ENCODE measurements at places on chromosomes 13 and 19.
A peak's percentile ranks its signal among the peaks of the same experiment; 100 is the strongest.

- DNase-seq: peak; percentile 63
Observed at GRCh38 chr19:41753936-41754529, 1.3 kb upstream of the CEACAM6 start.

DNA sequence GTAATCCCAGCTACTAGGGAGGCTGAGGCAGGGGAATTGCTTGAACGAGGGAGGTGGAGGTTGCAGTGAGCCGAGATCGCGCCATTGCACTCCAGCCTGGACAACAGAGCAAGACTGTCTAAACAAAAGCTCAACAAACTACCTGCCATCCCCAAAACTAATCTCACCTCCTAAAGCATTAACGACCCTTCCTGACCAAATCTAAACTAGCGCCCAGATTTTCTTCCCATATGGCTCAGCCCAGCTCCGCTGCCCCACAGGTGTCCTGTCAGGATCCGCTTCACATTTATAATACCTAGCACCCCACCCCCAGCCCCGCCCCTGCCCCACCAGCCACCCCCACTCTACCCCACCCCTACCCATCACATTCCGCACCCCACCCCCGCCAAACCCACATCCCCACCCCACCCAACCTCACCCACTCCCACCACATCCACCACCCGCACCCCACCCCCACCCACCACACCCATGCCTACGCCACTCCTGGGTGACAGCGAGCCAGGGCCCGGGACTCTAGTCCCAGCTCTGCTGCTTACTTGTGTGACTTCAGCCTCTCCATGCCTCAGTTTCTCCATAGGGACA, 599 bp downstream of the C19orf12 start:
- DNase-seq: peak; percentile 39

- DNase-seq: peak; percentile 20
Observed at GRCh38 chr19:46818812-46819211, 30.4 kb upstream of the SLC1A5 start.

- no peak for DNase-seq
Observed at GRCh38 chr13:29749401-29750182, 100.8 kb downstream of the UBL3 start.

DNA sequence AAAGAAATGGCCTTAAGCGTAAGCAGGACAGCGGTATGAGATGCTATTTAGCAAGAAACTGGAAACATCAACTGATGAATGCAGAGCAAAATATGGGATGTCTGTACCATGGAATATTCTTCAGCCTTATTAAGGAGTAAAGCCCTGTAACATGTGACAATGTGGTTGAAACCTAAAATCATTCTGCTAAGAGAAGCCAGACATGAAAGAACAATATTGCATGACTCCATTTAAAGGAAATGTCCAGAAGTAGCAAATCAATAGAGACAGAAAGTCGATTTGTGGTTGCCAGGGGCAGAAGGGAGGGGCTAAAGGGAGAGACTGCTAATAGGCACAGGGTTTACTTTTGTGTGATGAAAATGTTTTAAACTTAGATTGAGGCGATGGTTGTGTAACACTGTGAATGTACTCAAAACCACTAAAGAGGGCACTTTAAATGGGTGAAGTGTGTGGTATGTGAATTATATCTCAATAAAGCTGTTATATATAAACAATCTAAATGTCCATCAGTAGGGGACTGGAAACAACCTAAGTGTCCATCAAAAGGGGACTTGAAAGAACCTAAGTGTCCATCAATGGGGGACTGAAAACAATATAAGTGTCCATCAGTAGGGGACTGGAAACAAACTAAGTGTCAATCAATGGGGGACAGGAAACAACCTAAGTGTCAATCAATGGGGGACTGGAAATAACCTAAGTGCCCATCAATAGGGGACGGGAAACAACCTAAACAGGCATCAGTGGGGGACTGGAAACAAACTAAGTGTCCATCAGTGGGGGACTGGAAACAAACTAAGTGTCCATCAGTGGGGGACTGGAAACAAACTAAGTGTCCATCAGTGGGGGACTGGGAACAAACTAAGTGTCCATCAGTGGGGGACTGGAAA, 45.4 kb downstream of the CCL25 start:
- DNase-seq: no peak

DNA sequence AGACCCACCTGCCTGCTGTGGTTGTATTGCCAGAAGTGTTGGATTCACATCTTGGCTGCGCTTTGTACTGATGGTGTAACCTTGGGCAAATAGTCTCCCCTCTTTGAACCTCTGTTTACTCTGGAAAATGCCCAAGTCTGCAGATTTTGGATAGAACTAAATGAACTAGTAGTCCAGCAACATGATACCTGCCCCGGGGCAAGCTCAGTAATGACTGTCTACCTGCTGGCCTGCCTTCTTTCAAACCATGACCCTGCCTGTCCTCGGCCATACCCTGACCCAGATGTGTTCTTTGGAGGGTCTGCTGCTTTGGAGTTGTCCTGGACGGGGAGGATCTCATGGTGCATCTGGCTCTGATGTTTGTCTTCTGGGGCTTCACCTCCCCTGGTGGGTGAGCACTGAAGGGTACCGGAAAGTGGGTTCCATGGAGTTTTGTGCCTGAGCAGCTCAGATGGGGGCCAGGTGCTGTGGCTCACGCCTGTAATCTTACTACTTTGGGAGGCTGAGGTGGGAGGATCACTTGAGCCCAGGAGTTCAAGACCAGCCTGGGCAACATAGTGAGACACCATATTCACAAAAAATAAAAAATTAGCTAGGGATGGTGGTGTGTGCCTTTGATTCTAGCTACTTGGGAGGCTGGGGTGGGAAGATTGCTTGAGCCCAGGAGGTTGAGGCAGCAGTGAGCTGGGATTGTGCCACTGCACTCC, 59.5 kb downstream of the TNFRSF19 start:
- DNase-seq: no peak

DNA sequence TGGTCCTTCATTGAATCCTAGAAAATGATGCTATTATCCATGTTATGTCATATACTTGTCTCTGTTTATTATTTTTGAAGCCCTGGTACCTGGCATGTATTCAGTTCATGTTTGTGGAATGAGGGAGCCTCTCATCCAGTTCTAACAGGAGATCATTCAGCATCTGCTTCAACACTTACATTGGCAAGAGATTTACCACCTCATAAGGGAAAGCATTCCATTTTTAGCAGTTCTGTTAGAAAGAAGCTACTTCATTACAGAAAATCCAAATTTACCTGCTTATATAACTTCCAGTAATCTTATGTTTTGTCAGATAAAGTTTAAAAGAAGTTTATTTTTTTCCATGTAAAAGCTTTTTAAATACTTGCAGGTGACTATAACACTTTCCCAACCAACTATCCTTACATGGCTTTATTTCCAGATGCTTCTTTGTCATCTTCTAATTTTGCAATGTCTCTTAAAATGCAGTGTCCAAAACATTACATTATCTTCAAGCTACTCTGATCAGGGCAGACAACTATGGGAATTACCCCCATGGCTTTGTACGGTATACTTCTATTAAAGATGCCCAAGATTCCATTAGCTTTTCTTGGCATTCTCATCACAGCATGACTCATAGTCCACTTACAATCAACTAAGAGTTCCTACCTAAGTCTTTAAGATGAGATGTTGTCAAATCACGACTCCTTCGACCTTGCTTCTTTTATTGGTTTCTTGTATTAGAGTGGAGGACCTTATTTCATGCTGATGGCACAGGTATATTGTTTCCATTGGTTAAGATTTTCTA, 262.1 kb downstream of the PCDH9 start:
- no peak for DNase-seq

DNA sequence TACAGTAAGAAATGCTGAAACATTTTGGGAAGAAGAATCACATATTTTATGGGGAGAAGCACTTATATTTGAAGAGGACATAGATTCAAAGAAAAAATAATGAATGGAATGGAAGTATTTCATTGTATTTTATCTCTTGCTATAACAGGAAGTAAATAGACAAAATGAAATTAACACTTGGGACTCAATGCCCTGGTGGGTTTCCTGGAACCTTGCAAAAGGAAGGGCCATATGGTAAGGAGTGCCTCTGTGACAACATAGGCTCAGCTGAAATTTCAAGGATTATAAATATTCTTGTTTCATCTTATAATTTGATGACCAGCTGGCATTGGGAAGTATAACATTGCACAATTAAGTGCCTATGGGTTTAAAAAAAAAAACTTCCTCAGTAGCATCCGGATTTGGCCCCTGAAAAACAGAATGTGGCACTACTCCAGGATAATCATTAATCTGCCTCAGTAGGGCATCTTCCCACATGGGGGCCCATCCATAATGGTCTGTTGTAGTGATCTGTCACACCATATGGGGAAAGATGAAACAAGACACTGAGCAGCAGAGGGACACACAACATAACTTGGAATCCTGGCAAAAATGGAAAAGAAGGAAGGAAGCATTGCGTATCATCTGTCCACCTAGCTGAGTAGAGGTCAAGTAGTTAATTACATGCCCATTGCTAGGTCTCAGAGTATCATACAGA, 321.6 kb downstream of the NDFIP2 start:
- no peak for DNase-seq

DNA sequence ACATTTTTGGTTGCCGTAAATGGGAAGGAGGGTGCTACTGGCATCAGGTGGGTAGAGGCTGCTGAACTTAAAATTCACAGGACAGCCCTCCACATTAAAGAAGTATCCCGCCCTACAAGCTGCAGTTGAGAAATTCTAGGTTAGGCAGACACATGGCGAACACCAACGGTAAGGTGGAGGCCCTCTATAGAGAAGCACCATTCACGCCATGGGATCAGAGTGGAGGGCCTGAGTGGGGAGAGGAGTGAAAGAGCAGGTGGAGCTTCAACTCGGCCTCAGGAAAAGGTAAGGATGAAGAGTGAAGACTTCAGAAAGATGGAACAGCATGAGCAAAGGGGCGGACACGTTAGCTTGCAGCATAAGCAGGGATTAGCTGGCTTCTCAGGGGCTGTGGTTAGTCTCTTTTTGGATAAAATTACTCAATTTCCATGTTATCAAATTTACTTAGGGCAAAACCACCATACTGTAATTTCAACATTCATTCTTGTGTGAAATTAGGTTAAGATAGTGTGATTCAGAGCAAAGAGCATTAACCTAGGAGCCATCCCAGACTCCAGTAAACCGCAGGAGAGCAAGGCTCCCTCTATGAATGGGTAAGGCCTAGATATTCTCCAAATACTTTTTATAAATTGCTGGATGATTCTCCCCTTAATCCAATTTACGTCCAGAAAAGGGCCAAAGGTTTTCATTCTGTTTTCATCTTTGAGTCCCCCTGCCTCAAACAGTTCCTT, 1.2 kb downstream of the EEF1AKMT1 start:
- DNase-seq: no peak

GRCh38 chr19:37876032-37876431, 30.4 kb downstream of the WDR87 start:
- no peak for DNase-seq

Measured in CD4-positive, alpha-beta T cell (primary cell).